Posterior cingulate gyrus (tissue), 11 donors: ENCODE measurements at places on chromosomes 2 and 18.

- DNase-seq, result no peak
These were observed 77.1 kb upstream of the SLC39A10 start for GRCh38 chr2:195579776-195580555.

- DNase-seq, result no peak
These were observed 934 bp downstream of the MYO5B start for GRCh38 chr18:50193796-50194630.

- no peak for DNase-seq
These were observed 5.5 kb downstream of the VSNL1 start for GRCh38 chr2:17545680-17546613.

GRCh38 chr2:144230448-144231085, 289.4 kb downstream of the ZEB2 start:
- no peak for DNase-seq

DNA sequence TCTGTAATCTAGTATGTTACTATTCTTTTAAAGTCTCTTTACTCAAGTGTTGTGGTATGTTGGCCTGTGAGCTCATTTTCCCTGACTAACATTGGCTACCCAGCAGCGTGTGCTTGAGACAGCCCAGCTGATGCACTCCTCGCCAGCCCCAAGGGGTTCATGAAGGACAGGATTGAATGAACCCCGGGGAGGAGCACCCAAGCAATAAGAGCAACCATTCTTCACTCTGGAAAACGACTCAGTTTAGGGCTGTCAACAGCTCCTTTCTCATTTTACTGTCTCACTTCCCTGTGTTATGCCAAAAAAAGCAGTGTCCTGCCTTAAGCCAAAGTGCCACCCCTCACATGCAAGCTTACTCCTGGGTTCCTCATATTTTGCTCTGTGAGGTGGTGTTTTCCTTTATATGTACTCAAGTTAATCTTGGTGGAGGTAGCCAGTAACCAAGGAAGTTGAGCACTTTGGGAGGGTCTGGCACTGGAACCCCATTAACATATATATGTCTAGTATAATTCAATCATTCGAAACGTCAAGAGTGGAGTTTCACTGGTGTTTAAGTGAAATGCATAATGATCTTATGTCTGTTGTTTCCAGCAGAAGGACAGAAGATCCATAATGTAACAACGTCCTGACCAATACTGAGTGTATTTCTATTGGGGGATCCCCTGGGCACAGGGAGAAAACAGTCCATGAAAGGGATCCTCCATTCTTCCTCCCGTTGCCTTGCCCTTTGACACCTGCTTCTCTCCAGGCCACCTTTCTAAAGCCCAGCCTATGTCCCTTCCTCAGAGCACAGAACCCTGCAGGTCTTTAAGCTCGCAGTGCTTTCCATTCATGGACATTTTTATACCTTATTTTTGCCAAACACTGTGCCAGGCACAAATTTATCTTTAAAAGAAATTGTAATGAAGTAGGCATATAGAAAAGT, 43.2 kb downstream of the ATIC start:
- no peak for DNase-seq

GRCh38 chr18:24683925-24684324, 223.5 kb downstream of the HRH4 start:
- no peak for DNase-seq

DNA sequence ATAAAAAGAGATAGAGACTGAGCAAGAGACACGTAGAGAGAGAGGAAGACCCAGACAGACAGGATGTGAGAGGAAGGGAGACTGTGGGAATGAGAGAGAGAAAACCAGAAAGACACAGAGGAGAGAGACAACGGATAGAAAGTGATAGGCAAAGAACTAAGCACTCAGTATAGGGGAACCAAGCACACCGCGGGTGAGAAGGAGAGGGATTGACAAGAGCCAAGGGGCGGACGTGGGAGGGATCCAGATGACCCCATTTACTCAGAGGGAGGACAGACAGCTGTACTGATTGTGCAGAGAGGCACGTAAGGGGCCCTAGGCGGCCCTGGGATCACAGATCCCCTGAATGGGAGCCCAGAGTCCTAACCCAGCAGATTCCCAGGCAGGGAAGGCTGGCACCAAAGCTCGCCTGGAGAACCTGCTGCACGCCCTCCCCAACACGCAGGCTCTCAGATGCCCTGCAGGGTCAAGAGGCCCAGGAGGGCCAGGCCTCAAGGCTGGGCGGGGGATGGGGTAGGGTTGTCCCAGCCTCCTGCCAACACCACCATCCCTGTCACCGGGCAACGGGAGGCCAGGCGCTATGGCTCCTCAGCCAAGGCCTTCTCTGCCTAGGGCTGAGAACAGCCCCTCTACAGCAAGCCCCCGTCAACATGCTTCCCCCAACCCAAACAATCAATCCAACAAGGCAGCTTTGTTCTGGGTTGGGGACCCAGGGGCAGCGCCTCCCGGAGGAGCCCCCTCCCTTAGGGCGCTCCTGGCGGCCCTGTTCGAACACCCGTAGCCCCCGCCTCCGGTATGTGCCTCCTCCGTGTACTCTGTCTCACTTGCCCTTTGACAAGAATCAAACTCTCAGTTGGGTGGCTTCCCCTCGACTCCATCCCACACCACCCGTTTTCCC, 579 bp downstream of the LOXL3 start:
- DNase-seq, result no peak

DNA sequence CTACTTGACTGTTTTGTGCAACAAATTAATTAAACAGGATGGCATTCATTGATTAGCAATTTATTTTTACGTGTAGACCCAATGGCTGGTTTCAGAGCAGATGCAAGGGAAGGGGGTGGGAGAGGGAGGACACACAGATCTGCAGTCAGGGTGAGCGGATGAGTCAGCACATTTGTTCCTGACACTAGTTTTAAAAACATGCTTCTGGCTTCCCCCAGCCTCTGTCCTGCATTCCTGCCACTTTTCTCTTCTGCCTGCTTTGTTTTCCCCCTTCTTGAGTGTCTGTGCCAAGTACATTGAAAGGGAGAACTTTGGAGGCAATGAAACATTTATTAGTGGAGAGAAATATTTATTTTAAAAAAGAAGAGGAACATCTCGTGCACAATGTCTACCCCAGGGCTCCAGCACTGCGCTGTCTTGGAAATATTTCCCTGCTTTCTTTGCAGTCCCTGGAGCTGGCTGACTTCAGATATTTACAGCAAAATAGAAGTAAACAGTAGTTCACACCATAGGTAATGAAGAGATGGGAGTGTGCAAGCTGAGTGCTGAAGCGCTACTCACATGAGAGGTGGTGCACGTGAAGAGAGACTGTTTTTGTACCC, 52.2 kb downstream of the NRP2 start:
- no peak for DNase-seq

DNA sequence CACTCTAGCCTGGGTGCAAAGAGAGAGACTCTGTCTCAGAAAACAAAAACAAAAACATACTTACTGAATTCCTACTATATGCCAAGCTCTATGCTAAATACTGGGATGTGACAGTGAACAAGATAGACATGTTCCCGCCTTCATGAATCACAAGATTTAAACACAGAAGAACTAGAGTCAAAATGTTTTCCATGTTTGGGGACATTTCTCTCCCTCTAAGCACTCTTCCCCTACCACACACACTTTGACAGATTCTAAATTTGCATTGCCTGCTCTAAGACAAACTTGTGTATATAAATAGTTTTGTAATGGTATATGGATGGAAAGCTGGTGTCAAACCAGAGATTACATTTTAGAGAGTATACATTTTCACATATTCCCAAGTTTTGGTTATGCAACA, 11.1 kb downstream of the CYBRD1 start:
- DNase-seq, result no peak

- DNase-seq, result no peak
These were observed 47.7 kb downstream of the COLEC12 start for GRCh38 chr18:452816-453215.

- no peak for DNase-seq
These were observed 415.5 kb downstream of the LRATD1 start for GRCh38 chr2:15048000-15048399.

DNA sequence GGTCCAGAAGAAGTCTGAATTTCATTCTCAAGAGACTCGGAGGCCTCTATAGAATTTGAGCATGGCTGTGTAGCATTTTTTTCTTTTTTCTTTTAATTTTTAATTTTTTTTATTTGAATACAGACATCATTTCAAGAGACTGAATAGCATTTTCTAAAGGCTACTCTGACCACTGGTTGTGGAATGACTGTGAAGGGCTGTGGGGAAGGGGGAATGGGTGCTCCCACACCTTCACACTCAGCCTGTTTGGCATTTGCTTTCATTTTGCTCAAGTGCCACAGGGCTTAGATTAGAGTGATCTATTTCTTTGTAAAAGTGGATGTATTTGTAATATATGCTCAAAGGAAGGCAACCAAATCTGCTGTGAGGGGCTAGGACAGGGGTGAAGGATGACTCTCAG, 142.0 kb upstream of the SPOPL start:
- DNase-seq, result no peak

GRCh38 chr18:51461956-51462355, 264.5 kb upstream of the MEX3C start:
- DNase-seq, result no peak

DNA sequence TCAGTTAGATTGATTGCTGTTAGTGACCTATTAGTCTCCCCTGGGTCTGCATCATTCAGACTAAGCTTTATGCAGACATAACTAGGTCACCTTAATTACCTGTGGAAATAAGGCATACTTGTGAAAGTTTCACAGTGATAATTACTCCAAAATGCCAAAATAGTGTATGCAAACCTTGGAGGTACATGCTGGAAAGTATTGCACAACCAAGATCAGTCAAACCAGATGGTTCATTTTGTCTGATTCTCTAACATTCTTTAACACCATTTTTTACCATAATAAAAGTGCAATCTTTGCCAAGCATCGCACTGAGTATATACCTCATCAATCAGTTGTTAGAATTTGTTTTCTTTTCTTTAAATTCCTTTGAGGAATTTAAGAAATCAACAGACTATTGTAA, 186.3 kb upstream of the TMEFF2 start:
- no peak for DNase-seq

- no peak for DNase-seq
These were observed 7.9 kb upstream of the NR4A2 start for GRCh38 chr2:156340377-156340776.

DNA sequence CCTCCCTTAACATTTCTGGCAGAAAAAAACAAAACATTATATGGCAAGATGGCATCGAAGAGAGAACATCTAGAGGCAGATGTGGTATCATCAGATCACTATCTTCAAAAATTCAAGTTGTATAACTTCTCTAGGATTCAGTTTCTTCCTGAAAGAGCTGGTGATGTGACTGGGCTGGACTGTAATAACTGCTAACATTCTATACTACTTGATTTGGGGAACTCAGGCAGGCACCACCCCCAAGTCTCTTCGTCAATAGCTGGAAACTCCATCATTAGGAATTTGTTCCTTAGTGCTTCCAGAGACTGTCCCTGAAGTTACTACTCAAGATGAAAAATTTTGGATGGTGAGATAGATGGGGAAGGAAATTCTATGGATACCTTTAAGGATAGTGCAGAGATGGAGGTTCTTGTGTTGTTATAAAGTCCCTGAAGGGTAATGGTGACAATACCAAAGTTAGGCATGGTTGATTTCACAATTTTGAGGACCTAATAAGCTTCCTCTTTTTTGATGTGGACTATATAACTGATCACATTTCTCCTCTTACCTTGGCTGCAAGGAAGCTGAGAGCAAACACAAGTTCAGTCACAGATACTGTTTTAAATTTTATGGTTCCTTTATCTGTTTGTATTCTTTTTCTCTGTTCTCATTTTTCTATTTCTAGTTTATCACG, 59.1 kb upstream of the PGAP1 start:
- DNase-seq, result no peak

GRCh38 chr2:103991591-103991990, 862.3 kb upstream of the POU3F3 start:
- DNase-seq, result no peak

- no peak for DNase-seq
These were observed 78.1 kb upstream of the TMEM178A start for GRCh38 chr2:39587641-39588040.

- DNase-seq, result no peak
These were observed 68.6 kb downstream of the CAB39 start for GRCh38 chr2:230781130-230781797.

- DNase-seq, result no peak
These were observed 2.0 kb upstream of the DGKD start for GRCh38 chr2:233352141-233352842.

DNA sequence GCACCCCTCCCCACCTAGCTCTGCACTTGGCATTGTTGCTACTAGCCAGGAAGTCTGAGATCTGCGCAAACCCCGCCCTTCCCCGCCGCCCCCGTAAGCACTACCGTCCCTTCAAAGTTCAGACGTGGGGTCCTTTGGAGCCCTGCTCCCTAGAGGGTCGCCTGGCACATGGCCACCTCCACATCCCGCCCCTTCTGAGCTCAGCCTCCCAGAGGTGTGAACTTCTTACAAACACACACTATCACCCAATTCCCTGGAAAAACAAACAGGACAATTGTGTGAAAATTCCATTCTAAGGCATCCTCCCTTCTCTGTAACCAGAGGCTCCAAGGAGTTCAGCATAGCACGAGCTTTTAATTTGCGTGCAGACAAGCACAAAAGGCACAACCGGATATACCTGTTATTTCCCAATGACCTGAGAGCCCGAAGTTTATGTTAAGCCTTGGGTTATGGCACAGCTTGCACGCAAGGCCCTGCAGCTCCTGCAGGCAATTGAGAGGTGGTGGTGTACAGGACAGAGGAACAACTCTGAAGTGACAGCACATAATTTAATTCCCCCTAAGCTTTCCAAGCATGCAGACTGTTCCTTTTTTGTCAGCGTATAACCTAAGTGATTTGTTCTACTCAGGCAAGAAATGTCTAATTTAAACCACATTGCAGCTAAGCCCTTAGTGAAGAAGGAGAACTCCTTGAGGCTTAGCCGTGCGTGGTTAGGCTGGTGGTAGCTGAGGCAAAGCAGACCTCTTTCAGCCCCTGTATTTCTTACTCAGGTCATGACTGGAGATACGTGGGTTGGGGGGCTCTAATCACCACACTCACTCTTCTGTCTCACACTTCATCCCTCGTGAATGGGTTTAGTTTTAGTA, 20.3 kb upstream of the CYP1B1 start:
- DNase-seq, result no peak

- no peak for DNase-seq
These were observed 316.7 kb downstream of the LRP1B start for GRCh38 chr2:141814150-141814549.

DNA sequence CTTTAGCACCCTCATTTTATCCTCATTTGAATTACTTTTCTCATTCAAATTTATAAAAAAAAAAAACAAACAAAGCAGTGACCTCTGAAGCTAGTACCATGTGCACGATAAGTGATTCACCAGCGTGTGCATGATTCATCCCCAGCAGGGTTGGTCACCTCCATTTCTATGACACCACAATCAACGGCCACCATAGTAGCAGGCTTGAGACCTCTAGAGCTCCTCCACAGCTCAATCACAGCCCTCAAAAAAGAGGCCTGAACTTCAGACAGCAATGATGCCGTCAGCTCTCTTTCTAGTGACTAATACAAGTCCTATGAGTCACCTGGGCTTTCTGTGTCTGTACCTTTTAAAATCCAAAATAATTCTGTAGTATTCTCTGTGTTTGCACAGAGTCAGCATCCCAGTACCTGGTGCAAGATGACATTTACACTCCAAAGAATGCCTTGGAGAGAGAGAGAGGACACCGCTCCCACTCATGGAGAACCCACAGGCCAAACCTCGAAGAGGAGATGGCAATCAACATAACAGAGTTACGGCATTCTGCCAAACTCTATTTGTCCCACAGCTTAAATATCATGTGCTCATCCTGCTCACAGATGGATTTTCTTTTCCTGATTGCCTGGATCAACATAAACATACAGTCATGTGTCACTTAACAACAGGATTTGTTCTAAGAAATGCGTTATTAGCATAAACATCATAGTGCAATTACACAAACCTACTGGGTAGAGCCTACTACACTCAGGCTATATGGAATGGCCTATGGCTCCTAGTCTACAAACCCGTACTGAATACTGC, 58.7 kb downstream of the L3MBTL4 start:
- DNase-seq, result no peak
